ENCODE measurements at places on chromosomes 6 and 20.
A peak's percentile ranks its signal among the peaks of the same experiment; 100 is the strongest.

DNA sequence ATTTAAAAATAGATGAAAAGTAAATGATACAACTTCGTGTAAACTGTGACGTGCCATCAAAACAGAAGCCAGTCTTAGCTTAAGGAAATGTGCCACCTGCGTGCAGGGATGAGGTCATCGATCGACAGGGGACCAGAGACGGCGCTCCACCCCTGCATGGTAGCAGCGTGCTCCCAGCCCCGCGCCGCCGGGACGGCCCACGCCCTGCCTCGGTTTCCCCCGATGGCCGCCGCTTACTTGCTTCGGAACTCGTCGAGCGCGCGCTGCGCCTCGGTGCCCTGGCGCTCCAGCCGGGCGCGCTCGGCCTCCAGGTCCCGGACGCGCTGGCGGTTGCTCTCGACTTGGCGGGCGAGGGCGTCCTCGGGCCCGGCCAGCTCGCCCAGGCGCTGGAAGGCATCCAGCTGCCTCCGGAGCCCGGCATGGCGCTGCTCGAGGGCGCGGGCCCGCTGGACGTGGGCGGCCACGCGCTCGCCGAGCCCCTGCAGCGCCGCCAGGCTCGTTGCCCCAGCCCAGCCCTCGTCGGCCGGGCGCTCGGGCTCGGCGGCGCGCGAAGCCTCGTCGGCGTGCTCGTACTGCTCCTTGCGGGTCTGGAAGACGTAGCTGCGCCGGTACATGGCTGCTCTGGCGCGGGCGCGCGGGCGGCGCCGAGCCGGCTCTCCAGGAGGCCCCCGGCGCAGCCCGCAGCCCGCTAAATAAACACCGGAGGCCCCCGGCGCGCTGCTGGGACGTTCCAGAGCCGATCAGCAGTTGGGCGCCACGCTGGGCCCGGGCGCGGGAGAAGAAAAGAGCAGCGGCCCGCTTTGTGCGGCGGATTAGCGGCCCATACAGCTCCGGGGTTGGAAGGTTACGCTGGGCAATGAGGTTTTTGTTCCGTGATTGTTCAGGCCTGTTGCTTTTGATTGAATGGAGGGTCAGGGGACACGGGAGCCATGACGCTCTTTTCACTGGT, at the start of gene BFSP1:
Gene BFSP1 (minus strand): TSS at position 664 of the 949 bp plus-strand sequence. CDS start 50 bp downstream, at position 614.
- peak; percentile 76 for DNase-seq

DNA sequence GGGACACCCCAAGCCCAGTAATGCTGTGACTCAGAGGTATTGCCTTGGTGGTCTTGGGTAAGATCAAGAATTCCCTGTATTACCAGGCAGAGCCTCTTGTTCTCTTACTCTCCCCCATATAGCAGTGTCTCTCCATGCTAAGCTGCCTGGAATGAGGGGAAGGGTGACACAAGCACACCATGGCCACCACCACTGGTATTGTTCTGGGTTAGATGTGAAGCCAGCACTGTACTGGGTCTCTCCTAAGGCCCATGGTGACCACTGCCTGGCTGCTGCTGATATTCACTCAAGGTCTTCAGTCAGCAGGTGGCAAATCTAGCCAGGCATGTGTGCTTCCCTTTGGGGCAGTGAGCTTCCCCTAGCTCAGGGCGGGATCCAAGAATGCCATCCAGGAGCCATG, 36.5 kb downstream of the TAF11 start:
- DNase-seq: no peak

DNA sequence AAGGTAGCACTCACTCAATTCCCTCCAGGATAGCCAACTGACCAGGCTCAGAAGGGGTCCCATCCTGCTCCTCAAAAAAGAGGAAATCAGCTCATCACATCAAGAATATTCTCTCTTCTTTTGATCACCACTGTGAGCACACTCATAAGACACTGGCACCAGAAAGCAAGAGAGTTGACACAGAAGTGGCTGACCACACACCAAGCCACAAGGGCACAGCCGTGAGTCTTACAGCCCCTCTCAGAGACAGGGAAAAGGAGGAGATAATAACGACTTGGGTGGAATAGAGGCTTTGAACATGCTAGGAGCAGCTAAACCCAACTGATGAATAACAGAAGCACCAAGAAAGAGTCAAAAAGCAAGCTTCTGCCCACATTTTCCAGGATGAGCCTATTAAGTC, 249.1 kb upstream of the PREP start:
- no peak for DNase-seq

- no peak for DNase-seq
Measured at GRCh38 chr6:106546261-106546690, 83.0 kb downstream of the RTN4IP1 start.

- DNase-seq: no peak
Measured at GRCh38 chr6:85920782-85921181, 278.1 kb upstream of the SYNCRIP start.

- no peak for DNase-seq
Measured at GRCh38 chr6:39274903-39275302, 39.3 kb downstream of the KCNK17 start.

DNA sequence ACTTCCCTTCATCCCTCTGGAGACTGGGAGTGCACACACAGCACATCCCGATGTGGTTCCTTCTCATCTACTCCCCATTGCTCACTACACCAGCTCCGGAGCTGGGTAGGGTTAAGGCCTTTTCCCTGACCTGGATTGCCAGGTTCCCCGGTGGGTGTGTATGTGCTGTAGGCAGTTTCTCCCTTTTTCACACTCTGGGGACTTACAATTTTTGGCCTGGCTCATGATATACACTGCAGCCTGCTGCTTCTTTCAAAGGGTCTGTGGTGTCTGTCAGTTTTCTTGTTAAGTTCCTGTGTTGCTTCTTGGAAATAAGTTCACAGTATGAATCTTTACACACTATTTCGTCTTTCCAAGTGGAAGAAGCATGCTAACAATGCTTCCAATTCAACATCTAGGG, 405.5 kb downstream of the UTRN start:
- no peak for DNase-seq

DNA sequence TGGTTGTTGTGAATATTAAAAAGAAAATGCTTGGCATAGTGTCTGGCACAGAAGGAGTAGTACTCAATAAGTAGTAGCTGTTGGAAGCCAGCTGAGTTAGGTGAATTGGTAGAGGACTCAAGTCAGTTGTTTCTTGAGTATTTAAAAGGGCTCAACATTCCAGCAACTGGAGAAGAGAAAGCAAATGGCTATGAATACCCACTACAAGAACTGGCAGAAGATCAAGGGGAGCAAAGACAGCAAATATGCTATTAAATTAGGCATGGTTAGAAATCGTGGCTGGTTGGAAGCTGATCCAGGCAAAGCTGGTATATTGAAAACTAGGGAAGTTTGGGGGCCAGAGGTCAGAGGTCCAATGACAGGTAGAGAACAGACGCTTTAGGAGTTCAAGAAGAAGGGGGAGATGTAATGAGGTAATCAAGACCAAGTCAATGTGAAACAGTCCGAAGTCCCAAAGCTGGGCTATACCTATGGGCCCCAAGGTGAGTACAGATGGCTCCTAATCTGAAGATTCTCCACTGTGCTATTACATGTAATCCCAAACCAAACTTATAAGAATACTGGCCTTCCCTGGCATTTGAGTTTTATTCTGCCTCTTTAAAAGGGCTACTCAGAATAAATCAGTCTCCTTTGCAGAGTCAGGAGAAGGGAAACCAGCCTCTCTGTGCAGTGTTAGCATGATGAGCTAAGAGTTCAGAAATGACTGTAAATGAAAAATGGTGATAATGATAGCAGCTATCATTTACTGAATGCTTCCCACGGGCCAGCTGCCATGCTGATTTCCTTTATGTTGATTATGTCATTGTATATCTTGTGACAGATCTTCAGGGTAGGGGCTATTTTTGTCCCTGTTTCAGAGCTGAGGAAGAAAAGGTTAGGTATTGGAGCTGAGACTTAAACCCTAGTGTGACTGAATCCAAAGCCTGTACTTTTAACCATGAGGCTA, 122.3 kb downstream of the ANKS1A start:
- no peak for DNase-seq
